Activated CD8-positive, alpha-beta T cell treated with anti-CD3 and anti-CD28 coated beads for 36 hours (primary cell): ENCODE measurements at places on chromosomes 13 and 19. TPM values are rescaled to one million over a fixed set of nuclear protein-coding genes. Genes with fewer than 3 reads are reported as not detected.

GRCh38 chr13:36059321-36059720, 71.9 kb downstream of the DCLK1 start:
- DNase-seq = no peak

DNA sequence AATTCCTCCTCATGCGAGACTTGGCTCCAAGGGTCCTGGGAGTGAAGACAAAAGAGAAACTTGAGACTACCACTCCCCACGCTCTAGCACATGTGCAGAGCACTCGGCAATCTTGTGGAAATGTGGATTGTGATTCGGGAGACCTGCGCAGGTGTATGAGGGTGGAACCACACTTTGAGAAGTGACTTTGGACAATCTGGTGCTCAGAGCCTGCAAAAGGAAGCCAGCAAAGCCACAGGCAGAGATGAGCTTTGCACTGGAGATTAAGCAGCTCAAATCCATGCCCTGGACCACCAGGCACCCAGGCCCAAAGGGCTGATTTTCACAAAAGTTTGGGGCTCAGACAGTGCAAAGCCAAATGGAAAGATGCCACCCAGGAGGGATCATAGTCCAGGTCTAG, 162.5 kb upstream of the TSHZ3 start:
- DNase-seq = no peak

DNA sequence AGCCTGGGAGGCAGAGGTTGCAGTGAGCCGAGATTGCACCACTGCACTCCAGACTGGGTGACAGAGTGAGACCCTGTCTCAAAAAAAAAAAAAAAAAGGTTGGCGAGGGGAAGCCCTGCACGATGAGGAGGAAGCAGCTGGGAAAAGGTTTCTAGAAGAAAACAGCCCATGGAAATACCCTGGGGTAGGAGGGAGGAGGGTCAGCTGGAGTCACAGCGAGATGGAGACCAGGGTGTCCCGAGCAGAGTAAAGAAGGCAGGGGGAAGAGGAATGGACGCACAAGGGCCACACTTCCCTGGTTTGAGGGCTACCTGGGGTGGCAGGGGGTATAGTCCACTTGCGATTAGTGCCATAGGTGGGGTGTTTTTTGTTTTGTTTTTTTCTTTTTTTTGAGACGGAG, 6.4 kb downstream of the KANK3 start:
- no peak for DNase-seq

GRCh38 chr13:24922387-24922744, 158.4 kb downstream of the RNF17 start:
- peak; percentile 30 for DNase-seq

DNA sequence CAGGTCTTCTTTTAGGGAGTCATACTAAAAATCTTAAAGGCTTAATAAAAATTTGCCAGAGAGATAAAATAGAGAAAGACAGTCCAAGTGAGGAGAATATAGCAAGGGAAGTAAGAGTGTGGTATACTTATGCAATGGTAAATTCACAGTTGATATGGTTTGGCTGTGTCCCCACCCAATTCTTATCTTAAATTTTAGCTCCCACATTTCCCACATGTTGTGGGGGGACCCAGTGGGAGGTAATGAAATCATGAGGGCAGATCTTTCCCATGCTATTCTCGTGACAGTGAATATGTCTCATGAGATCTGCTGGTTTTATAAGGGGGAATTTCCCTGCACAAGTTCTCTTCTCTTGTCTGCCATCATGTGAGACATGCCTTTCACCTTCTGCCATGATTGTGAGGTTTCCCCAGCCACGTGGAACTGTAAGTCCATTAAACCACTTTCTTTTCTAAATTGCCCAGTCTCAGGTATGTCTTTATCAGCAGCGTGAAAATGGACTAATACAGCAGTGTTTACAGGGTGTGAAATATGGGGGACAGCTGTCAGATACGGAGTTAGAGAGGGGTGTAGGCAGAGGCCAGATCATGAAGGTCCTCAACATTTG, 115.4 kb downstream of the UGGT2 start:
- DNase-seq = no peak

- no peak for DNase-seq
Observed at GRCh38 chr19:40639638-40639982, 38.4 kb downstream of the LTBP4 start.

DNA sequence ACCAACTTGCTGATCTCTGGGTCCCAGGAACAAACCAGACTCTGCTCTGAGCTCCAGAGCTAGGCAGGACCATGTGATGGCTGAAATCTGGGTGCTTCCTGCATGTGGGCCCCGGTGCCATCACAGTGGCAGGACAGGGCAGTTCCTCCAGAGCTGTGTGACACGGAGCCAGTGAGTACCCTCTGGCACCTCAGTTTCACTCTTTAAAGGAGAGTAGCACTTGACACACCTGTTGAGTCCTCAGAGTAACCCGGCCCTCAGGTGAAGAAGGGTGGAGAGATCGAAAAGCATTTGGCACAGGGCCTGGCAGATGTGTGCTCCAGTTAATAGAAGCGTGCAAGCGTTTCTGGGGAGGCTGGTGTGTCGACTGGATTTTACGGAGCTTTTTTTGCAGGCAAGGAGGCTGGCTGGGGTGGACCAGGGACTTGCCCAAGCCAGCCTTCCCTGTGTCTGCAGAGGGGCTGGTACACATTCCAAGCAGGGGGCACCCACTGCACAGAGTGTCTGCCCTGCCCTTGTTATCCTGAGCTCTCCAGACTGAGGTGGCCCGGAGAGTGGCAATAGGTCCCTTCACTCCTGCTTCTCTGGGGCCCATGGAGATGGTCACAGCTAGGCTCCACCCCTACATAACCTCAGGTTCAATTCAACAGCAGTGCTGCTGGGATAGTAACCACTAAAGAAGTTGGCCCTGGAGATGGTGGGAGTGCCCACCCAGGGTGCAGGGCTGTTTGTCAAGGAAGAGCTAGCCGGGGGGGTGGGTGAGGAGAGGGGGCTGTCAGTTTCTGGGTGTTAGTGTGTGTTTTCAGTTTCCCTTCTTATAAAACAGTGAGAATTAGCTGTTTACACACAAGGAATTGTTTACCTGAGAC, 8.3 kb downstream of the RPS19 start:
- DNase-seq = peak; percentile 4

TUBB4A gene
- 9.6 TPM for total RNA-seq

B3GNT3 gene
- 0.20 TPM for total RNA-seq

SLITRK5 gene
- total RNA-seq = not detected
